Caki2 (cell line): ENCODE measurements at places on chromosomes 5 and 9. TPM values are rescaled to one million over a fixed set of nuclear protein-coding genes. Genes with fewer than 3 reads are reported as not detected.
A peak's percentile ranks its signal among the peaks of the same experiment; 100 is the strongest.

The PCAT7 gene
- total RNA-seq = 1.4 and 5.8 TPM in 2 replicates

GRCh38 chr5:33227746-33228145, 213.0 kb upstream of the TARS1 start:
- no peak for DNase-seq

GRCh38 chr5:127650022-127650421, 1.1 kb downstream of the CTXN3 start:
- no peak for DNase-seq

DNA sequence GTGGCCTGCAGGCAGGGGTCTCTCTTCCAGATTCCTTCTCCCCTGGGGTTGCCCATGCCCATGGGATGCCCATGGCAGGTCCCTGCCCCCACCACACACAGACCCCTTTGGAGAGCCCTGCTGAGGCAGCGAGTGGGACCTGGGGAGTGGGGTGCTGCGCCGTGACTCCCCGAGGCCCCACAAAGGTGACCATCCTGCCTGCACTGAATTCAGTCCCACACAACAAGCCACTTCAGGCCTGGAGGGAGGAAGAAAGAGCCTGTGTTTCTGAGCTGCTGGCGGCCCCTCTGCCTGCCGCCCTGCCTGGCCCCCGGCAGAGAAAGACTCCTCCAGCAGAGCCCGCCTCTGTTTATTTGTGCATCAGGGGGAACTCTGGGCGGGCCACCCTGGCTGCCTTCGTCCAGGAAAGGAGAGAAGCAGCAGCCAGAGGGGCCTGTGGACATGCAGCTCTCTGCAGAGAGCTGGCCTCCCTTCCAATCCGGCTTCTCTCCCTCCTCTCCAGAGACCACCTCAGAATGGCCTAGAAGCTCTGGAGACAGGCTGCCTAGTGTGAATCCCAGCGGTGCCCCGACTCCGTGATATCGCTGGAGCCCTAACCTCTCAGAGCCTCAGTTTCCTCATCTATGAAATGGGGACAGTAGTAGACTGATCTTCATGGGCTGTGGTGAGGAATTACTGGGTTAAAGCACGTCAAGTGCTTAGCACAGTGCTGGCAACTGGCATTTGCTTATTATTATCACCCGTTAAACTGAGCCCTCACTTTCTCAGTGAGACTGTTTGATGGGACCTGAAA, 72.9 kb downstream of the COL27A1 start:
- no peak for DNase-seq

- no peak for DNase-seq
These were observed 4.1 kb downstream of the SLC31A2 start for GRCh38 chr9:113154946-113155345.

DNA sequence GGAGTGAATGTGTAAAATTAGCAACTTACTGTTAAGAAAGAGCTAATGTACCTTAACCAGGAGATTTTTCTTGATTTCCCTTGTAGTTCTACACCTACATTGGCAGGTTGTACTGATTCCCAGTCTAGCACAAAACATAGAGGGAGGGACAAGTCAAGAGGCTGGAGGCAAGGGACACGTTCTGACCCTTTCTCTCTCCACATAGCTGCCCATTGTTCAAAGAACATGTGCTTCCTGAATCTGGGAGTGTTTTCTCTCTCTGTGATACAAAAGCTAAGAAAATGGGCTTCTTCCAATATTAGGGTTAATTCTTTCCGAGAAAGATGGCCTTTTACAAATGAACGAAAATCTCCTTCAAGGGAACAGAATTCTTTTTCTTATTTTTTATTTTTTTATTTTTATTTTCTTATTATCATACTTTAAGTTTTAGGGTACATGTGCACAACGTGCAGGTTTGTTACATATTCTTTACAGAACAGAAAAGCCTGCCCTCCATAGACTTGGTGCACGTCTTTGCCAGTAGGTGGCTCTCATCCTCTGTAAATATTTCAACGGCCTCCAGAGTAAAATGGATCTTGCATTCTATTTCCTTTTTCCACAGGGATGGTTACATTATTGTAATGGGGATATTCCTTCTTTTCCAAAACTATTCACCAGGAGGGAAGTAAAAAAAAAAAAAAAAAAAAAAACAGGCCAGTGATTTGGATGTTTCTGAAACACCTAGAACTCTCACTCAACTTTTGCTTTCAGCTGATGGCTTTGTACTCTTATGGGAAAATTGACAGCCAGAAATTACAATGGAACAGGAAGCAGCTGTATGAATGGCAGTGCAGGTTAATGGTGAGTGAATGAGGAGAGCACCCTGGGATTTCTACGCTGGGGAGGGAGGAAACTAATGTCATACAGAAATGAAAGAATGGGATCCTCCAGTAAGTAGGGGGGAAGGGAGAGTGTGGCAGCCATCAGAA, 13.1 kb upstream of the IFNA5 start:
- DNase-seq = peak; percentile 36

GRCh38 chr5:154191467-154192261, 1.1 kb downstream of the GALNT10 start:
- DNase-seq = no peak
